NT2/D1 (cell line): ENCODE measurements at places on chromosomes 12 and 14.

DNA sequence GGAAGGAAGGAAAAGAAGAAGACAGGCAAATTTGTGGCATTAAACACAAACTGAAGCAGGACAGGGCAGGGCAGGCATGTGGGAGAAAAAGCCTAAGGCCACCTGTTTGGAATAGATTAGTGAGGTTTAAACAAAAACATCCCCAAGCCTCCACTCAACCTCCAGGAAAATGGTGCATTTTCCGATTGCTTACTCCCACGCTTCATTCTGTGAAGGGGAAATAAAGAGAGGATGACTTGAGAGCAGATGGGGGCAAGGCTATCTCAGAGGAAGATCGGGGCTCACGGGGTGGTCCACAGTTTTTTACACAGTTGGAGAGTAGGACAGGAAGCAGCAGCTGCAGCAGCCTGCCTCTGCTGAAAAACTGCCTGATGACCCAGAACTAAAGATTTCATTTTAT, 250.9 kb downstream of the DUSP6 start:
- DNase-seq, result no peak

- DNase-seq, result no peak
Measured at GRCh38 chr12:82780517-82780916, 93.8 kb downstream of the TMTC2 start.

DNA sequence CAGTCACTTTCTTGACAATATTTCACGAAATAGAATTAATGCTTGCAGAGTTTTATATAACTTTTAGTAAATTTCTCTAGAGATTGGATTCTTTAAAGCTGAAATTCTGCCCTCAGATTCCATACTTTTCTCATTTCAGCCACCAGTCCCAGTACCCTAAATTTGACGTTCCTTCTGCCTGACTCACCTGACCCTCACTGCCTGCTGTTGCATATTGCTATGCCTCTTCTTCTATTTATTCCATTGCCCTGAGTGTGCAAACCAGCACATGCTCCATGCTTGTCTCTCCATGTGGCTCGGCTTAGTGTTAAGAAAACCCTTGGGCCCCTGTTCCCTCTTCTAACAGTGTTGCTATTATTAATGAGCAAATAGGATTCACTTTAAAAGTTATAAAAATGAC, 533.3 kb downstream of the LRFN5 start:
- DNase-seq, result no peak

GRCh38 chr12:118347916-118348315, 24.8 kb downstream of the TAOK3 start:
- no peak for DNase-seq

DNA sequence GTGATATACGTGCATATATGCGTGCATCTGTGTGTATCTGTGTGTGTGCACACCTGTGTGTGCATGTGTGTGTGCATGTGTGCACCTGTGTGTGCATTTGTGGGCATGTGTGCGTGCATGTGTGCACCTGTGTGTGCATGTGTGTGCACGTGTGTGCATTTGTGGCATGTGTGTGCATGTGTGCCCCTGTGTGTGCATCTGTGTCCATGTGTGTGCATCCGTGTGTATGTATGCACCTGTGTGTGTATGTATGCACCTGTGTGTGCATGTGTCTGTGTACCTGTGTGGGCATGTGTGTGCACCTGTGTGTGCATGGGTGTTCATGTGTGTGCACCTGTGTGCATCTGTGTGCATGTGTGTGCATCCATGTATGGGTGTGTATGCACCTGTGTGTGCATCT, 167.8 kb upstream of the SFSWAP start:
- DNase-seq, result no peak

GRCh38 chr12:94026596-94026995, 121.8 kb upstream of the PLXNC1 start:
- no peak for DNase-seq

DNA sequence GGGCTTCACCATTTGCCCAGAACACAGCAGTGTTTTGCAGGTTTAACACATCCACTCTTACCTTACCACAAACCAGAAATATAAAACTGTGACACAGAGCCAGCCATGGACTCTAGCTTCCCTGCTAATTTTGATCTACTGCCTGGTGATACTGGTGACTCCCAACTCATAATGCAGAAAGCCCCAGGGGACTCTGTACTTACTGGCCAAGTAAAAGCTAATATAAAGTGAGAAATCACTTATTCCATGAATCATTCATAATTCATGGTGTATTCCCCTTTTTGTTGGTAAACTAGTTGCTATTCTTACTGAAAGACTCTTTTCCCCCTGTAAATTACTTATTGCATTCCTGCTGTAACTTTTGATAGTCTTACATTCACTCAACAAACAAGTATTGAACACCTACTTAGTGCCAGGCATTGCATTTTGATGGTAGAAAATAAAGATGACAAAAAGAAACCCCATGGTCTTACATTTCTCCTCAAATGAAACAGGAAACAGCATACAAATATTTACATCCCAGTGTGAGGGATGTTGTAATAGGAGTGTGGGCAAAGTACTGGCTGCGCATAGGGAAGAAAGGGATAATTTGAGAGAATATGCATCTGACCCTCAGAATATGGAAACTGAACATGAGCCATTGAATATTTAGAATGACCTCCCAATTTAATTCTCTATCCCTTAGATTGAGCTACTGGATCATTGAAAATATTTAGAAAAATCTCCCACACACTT, 279.6 kb downstream of the PDZRN4 start:
- DNase-seq, result no peak

DNA sequence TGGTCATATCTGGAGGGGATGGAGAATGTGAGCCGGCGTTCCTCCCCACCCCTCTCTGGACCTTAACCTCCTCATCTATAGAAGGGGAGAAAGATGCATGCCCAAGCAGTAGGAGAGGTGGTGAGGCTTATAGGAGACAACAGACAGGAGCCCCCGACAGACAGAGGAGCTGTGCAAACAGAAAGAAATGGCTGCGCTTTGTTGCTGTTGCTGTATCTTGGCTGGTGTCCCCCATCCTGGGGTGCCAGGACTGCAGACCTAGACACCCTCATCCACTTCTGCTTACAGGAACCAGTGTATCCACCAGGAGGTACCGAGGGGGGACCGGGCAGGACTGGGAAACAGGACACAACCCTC, 397 bp downstream of the SERPINA1 start:
- DNase-seq, result no peak

DNA sequence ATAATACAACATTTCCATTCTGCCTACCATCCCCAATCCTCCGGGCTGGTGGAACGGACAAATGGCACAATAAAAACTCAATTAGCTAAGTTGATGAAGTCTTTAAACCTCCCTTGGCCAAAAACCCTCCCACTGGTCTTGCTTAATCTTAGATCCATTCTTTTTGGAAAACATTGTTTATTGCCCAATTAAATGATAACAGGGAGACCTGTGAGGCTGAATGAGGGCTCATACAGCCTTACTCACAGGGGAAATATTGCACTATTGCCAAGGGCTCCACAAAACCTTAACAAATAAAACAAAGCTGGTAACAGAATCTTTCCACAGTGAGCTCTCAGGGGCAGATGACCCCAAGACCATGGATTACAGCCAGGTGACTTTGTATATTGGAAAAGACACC, 7.8 kb upstream of the PSMC1 start:
- no peak for DNase-seq

DNA sequence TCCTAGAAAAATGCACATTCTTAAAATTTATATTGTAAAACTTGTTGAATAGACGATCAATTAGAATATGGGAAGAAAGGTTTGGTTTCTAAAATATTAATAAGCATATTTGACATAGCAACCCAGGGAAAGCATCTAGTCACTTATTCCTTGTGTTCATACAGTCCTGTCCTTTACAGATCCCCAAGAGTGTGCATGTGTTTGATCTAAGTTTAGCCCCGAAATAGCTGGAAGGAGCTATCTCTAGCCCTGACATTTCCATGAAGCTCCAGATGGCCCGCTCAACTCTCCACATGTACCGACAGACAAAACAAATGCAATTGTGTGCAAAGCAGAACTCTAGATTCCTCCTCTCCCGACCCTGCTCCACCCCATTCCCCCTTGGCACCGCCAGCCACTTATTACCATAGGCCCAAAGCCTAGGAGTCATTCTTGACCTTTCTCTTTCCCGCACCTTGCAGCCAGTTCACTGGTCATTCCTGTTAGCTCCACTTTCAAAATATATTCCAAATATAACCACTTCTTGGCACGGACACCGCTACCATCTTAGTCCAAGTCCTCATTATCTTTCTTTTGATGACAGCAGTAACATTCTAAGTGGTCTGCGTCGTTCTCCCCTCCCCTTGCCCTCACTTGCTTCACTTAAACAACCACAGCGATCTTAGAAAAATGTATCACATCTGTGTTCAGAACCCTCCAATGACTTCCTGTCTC, 45.4 kb upstream of the GZMB start:
- DNase-seq, result no peak

DNA sequence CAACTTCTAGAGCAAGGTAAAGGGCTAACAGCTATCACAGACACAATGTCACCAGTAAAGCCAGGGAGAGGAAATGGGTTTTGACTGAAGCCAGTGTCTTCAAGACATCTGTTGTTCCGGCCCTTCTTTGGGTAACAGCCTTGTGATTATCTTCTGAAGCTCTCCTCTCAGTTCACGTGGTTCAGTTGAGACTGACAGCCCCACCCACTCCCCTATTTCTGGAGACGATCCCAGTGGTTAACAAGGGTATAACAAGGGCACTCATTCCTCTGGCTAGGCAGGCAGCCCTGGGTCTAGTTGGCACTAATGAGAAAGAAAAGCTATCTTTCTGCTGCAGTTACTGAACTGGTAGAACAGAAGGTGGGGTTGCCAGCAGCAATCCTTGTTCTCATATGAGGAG, 6.9 kb downstream of the GNPTAB start:
- peak; percentile 46 for DNase-seq

DNA sequence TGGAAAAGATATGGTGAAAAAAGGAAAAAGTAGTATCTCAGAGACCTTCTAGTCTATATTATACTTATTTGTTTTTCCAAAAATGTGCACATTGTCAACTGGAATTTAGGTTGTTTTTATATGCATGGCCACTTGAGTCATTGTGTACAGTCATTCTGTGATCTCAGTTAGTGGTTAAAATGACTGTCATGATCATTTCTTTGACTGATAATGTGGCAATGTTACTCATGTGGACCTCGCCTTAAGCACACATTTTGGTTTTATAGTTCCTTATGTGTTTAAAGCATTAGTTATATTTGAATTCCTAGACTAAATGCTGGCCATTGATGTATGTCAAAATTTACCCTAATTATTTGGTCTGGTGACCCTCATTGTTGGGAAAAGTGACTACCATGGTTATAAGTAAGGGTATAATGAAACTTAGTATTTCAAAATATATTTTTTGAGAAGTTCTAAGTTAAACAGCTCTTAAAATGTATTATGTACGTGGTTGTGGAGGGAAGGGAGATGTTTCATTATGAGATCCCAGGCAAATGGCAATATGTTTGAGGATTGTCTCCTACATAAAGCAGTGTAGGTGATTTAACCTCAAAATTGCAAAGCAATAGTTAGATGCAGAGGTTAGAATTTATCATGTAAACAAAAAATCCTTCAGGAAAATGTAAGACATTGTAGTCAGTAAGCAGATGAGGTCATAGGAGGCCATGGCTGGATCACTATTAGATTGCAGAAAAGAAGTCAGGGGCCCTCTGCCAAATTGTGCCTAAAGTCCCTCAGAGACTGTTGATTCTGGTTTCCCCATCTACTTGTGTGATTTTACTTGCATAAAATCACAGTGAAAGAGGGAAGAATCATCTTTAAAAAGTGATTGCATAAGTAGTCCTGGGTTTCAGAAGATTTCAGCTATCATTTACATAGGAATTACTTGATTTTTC, 17.5 kb downstream of the PNMA1 start:
- DNase-seq, result no peak

DNA sequence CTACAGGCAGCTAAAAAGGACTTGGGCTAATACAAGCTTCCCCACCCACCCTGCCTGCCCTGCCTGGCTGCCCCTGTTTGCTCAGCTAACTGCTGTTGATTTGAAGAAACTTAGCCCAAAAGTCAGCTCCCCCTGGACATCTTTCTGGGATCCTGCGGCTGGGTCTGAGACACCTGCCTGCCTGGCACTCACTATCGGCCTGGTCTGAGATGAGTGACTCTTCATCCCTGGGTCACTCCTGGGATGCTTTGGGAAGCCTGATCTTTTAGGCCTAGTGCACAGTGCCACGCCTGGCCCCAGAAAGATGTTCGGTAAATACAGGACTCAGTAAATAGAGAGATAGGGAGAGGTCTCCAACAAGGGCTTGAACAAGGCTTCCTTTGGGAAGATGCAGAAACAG, 211.3 kb upstream of the DIO3 start:
- DNase-seq, result no peak

DNA sequence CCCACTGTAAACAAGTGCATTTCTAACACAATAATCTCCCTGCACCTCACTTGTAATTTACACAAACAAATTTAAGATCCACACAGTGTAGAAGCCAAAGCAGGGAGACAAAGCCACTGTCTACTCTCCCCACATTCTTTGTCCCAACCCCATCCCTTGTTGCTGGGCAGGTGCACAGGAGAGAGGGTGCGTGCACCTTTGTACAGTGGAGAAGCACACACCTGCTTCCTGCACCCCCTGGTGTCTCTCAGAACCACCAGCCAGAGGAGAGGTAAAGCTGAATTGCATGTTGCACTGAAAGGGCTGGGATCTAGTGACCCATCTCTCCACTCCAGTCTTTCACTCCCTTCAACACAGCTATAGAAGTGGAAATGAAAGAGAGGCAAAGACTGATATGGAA, 51.4 kb upstream of the IFNG-AS1 start:
- no peak for DNase-seq

DNA sequence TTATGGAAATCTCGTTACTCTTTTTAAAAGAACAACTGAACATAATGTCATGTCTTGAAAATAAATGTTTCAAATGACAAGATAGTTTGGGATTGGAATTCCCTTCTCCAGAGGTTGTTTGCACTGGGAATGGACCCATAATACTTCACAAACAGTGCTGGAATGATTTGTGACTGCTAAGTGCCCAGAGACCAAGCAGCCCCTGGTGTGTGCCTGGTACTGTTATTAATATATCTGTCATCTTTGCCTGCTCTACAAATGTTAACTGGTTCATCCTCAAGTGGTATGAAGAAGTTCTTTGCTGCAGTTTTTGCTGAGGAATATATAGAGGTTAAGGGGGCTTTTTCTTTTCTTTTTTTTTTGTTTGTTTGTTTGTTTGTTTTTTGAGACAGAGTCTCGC, 64.9 kb upstream of the DACT1 start:
- DNase-seq, result no peak

- no peak for DNase-seq
Measured at GRCh38 chr14:97010491-97011160, 213.4 kb downstream of the VRK1 start.

- DNase-seq, result no peak
Measured at GRCh38 chr14:92637228-92637627, 111.2 kb downstream of the LGMN start.
